RWPE1 (cell line): ENCODE measurements at places on chromosomes 12 and 14.
A peak's percentile ranks its signal among the peaks of the same experiment; 100 is the strongest.

DNA sequence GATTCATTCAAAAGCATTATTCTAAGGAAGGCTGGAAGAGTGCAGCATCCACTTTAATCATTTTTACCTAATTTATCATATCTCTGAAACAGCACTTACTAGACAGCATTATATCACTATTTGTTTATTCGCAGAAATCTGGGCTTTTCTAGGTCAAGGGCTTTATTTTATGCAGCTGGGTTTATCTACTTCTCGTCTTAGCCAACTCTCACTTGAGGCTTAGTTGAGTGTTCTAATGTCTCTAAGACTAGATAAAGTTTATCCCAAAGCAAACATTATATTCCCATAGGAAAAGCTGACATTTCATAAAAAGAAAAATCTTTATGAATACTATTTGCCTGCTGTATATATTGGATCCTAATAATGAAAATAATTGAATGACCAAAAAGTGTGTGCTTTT is 720.8 kb upstream of the FLRT2 start:
- no peak for DNase-seq

DNA sequence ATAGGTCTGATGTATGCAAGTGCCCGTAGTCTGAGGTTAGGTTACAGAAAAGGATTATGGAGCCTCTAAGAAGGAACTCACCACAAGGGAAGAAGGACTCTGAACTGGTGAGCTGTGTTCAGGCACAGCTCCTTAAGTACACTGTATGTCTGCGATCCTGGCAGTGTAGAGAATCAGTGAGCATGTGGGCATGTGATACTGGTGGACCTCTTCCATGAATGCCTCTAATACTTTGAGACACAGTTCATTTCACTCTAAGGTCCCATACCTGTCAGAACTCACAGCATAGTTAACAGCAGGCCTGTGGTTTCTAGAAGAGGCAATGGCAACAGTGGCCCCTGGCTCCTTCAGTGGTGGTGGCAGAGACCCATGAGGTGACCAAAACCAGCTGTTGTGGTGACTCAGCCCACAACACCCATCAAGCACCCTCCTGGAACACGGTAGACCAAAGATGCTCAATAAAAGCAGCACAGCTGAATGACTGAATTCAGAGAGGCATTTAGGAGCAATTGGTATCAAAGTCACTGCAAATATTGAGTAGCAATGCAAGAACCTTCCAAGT is 6.9 kb upstream of the OR6J1 start:
- DNase-seq = no peak

DNA sequence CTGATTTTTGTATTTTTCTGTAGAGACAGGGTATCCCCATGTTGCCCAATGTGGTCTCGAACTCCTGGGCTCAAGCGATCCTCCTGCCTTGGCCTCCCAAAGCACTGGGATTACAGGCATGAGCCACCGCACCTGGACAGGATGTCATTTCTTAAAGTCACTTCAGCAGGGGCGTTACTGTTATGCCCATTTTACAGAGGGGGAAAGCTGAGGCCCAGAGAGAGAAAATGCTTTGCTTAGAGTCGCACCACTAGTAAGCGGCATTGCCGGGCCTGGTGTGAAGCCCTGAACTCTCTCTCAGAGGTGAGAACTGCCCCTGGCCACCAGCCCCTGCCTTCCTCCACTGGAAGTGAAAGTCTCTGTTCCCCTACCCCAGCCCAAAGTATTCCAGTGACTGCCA is 207.0 kb downstream of the PHETA1 start:
- DNase-seq = no peak

DNA sequence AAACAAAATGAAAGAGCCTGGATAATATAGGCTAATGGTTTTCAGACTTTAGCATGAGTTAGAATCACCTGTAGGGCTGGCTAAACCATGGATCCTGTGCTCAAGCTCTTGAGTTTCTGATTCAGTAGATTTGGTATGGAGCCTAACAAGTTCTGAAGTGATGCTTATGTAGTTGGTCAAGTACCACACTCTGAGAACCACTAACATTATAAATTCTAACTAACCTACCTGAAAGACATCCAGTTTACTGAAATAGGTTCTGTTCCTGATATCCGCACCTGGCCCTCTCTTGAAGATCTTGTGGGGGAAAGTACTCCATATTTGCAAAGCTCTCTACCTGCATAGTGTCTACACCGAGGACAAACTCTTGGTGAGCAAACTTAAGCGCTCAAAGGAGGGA is 59.4 kb upstream of the VSX2 start:
- DNase-seq = no peak

DNA sequence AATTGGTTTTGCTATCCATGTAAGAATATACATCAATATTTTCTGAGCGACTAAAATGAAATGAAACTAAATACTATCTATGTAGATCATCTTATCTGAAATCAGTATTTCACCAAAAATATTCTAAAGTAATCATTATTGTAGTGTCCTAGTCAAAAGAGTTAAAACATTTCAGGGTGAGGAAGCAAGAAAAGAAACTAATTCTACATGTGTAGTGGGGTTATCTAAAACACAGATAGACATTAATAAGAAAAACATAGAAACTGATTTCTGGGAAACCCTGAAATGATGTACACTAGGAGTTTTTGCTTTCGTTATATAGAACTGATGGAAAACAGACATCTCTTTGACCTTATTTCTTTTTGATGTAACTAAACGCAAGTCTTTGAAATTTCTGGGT is 257.9 kb downstream of the SSPN start:
- no peak for DNase-seq

DNA sequence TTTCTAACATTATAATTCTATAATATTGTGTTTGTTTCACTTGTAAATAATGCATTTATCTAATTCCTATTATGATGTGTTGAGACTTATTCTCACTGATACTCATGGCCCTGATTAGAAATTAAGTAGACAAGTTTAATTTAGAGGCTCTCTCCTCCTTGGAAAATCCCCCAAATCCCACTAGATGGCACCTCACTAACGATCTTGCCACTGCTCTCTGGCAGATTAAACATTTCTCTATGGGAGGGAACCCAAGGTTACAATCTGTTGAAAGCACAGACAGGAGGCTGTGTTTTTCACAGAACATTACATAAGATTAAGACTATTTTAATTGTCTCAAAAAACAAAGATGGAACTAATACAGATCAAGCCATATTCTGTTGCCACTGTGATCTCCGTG is 318.7 kb downstream of the LRFN5 start:
- peak; percentile 0 for DNase-seq

DNA sequence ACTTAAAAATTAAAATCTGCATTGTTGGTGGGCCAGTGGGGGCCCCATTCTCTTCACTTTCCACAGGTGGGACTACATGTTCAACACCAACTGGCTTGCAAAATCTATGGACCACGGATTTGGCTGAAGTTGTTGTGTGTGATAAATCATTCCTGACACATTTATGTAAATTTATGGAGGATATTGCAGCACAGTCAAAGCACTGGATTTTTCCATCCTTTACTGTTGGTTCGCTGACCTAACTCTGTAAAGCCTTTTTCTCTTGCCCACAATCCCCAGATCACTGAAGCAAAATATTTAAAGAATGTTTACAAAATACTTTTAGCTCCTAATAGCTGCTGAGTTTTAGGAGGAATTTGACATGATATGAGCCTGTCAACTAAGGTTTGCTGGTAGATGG is 219.7 kb upstream of the PRICKLE1 start:
- no peak for DNase-seq

DNA sequence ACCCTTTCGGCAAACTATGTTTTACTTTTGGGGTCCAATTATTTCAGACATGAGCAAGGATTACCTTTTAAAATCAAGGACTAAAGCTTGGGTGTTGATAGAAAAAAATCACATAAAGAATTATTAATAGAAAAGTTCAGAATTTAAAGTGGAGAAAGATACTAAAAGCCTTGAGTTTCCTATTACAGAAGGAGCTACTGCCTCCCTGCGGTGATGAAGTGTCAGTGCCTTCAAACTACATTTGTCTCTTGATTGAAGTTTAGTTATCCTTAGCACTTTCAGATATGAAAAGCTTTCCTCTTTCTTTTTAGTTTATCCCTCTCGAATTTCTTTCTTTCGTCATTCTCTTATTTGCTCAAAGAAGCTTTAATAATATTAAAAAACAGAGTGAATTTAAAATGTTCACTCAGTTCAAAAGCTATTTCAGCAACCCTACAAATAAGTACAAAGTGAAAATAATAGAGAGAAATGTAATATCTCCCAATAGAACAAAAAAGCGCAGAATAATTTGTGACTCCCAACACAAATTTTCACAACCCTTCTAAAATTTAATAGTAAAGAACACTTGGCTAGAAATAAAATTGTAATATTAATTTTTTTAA is 87.6 kb downstream of the SEC23A start:
- DNase-seq = peak; percentile 38

- no peak for DNase-seq
These were observed 135.1 kb upstream of the DIO2 start for GRCh38 chr14:80346395-80346794.

- DNase-seq = no peak
These were observed 61.6 kb upstream of the GZMB start for GRCh38 chr14:24695265-24696241.

GRCh38 chr12:38587594-38587993 is 271.0 kb downstream of the ALG10B start:
- DNase-seq = no peak

DNA sequence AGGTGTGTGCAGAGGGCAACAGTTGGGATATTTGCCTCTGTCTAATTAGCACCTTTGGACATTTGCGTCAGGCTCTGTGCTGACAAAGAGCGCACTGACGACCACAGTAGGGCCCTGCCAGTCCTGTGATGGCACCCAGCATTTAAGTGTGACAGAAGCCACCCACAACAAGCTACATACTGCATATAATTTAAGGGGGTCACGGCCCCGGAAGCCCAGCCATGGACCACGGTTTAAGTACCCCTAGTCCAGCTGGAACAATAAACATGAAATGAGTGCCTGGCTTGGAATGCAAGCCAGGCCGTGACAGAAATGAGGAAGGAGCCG is 16.8 kb upstream of the DYNC1H1 start:
- no peak for DNase-seq

- no peak for DNase-seq
These were observed 19.1 kb downstream of the AKT1 start for GRCh38 chr14:104776481-104776880.

GRCh38 chr14:95597784-95598211 is 62.9 kb downstream of the GLRX5 start:
- DNase-seq = no peak

DNA sequence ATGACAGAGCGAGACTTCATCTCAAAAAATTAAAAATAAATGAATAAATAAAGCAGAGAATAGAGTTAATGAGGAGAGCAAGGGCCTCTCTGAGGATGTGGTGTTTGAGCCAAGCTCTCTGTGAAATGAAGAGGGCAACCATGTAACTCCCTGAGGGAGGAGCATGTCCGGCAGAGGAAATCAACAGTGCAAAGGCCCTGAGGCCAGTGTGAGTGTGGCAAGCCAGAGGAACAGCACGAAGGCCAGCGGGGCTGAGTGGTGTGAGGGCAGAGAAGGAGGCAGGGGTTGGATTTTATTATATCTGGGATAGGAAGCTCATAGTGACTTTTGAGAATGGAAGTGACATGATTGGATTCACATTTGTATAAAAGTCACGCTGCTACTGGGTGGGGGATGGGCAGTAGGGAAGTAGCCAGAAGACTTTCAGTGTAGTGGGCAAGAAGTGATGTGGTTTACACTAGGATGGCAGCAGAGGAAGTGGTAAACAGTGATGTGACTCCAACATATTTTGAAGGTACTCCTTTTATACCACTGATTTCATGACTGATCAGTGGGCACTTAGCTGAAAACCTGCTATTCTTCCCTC is 10.3 kb upstream of the LRP1-AS start:
- DNase-seq = no peak

DNA sequence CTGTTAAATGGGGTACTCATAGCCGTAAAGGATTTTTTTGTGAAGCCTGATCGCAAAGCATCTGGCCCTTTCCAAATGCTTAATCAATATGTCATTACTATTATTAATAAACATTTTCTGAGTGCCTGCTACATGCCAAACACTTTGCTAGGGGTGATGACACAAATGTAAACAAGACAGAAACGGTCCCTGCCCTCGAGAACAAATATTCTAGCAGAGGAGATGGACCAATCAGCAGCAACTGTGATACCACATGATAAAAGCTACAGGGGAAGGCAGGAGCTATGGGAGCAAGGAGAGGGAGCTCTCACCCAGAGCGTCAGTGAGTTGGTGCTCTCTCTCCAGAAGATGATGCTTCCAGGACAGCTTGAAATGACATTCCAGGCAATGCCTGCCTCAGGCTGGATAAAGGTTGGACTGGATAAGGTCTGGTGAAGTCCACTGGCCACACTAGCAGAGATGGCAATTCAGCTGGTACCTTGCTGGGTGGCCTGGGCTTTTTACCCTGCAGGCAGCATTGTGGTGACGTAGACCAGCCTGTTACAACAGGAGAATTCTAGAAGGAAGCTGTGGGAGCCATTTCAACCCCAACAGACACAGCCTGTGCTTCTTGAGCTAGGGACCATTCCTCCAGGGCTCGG is 41.1 kb downstream of the ERH start:
- DNase-seq = no peak

DNA sequence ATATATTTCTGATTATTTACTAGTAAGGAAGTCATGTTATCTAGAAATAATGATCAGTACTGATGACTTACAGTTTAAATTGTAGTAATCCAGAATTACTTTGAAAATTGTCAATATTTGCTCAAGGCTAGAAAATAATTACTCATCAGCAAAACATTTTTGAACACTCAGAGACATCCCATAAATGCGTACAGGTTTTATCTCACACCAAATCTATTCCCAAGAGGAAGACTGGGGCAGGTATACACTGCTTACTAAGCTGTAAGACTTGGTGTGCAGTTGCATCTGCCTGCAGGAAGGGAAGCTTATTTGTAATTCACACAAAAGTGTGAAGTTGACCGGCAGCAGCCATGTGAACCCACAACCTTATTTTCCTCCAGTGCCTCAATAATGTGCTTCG is 146.4 kb downstream of the CCER1 start:
- DNase-seq = peak; percentile 5

GRCh38 chr12:66497008-66497897 is 181.6 kb downstream of the GRIP1 start:
- DNase-seq = no peak

- no peak for DNase-seq
These were observed 21.7 kb downstream of the ANKRD13A start for GRCh38 chr12:110020956-110021355.
